ENCODE measurements at places on chromosomes 7 and 10.

GRCh38 chr7:123348690-123349089 is 148.9 kb upstream of the SLC13A1 start:
- DNase-seq = no peak

DNA sequence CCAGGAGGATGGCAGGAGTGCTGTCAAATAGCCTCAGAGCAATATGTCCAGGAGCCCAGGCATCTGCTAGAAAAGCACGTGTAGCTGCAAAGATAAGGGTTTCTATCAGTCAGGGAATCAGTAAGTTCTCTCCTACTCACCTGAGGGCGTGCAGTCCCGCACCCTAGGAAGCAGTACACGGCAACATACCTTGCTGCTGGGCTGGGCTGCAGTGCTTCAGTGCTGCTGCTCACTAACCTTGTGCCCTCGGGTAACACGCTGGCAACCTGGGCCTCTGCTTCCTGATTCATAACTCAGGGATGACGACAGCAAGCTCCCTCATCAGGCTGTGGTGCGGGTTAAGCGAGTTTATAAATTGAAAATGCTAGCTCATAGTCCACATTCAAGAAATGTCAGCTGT is 29.5 kb upstream of the CCNY start:
- peak; percentile 20 for DNase-seq

DNA sequence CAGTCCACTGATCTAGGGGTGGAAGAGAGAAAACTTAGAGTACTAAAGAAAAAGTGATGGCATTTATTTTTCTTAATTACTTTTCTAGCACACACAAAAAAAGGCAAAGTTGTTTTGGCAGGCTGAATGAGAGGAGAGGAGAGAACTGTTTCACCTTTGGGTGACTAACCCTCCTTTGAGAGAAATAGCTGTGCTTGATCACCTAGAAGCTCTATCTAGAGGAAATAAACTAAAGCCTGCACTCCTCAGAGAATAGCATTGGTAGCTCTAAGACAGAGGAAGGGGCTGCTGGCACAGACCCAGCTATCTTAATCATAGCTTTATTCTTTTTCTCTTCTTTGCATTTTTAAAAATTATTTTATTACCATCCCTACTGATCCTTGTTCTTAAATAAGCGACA is 6.3 kb downstream of the TMEM243 start:
- no peak for DNase-seq

DNA sequence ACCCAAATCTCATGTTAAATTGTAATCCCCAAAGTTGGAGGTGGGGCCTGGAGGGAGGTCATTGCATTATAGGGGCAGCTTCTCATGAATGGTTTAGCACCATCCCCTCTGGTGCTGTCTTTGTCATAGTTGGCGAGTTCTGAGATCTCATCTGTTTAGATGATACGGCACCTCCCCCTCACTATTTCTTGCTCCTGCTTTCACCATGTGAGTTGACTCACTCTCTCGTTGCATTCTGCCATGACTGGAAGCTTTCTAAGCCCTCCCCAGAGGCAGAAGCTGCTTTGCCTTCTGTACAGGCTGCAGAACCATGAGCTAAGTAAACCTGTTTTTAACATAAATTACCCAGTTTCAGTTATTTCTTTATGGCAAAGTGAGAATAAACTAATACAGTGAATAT is 18.9 kb upstream of the ZNF138 start:
- DNase-seq = no peak

- DNase-seq = no peak
Measured at GRCh38 chr10:100289641-100290040, 3.2 kb upstream of the BLOC1S2 start.

GRCh38 chr10:17003151-17003550 is 126.5 kb downstream of the CUBN start:
- no peak for DNase-seq

GRCh38 chr7:157440346-157441022 is 103.7 kb downstream of the DNAJB6 start:
- no peak for DNase-seq

DNA sequence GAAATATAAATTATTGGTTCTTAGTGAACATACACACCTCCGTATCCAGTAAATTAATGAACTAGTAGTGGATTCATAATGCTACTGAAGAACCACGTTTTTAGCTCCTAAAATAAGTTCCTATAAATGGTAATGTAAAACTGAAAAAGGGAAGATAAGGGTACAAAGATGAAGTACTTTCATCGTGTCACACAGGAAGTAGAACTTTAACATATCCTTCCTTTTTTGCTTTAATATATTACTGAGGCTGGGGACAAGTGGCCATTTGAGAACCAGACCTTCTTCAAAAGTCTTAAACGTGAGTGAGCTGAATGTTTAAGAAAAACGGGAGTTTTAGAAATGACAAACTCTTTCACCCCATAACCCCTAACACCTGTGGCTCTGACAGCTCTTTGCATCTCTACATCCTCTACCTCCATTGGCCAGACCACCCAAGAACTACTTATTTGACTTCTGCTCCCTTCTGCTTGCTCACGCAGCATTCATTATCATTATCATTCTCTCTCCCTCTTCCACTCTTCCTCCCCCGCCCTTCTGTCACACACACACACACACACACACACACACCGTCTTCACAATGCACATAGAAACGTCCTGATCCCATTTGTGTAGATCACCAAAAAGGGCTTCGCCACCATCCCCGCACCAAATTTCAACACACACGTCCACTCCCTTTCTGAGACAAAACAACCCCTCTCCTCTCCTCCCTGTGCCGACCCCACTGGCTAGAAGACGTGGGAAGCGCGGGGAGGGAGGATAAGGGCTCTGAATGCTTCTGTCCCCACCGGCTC is 677 bp downstream of the SKAP2 start:
- DNase-seq = no peak

DNA sequence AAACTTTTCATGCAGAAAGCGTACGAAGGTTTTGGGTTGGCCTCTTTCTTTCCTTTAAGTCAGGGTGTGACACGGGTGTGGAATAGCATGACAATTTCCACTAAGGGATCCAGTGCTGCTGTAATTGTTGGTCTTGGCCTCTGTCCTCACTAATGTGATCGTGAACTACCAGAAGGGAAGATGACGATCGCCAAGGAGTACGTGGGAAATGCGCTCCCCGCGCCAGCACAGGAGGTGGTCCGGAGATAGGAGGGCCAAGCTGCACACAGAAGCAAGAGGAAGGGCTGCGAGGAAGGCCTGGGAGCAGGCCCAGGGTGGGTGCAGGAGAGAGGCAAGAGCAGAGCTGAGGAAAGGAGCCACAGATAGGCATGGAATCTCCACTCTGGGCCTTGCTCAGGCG is 79.7 kb upstream of the PODXL start:
- no peak for DNase-seq

GRCh38 chr7:145030754-145031153 is 194.9 kb upstream of the TPK1 start:
- no peak for DNase-seq

DNA sequence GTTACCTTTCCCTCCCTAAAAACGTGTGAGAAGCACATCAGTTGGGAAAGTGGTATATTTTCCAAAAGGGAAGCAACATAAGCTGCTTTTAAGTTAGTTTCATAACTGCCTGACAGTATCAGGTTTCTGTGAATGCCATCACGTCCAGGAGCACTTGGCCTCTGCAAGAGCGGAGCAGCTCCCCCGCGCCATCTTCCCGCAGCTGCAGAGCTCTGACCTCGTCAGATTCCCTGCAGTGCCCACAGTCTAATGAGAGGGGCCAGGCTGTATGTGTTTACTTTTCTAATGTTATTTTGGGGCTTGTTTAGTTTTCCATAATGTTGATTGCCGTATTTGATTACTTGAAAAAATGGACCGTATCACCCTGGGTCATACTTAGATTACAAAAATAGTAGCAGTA is 74.2 kb downstream of the MGMT start:
- peak; percentile 48 for DNase-seq

GRCh38 chr7:130909161-130909836 is 175.3 kb upstream of the KLF14 start:
- DNase-seq = no peak

Data from left renal pelvis (tissue), 4 donors.